ENCODE measurements at places on chromosomes 13 and 19. TPM values are rescaled to one million over a fixed set of nuclear protein-coding genes. Genes with fewer than 3 reads are reported as not detected.

GRCh38 chr13:40376296-40376849, 290.1 kb downstream of the FOXO1 start:
- no peak for DNase-seq

DNA sequence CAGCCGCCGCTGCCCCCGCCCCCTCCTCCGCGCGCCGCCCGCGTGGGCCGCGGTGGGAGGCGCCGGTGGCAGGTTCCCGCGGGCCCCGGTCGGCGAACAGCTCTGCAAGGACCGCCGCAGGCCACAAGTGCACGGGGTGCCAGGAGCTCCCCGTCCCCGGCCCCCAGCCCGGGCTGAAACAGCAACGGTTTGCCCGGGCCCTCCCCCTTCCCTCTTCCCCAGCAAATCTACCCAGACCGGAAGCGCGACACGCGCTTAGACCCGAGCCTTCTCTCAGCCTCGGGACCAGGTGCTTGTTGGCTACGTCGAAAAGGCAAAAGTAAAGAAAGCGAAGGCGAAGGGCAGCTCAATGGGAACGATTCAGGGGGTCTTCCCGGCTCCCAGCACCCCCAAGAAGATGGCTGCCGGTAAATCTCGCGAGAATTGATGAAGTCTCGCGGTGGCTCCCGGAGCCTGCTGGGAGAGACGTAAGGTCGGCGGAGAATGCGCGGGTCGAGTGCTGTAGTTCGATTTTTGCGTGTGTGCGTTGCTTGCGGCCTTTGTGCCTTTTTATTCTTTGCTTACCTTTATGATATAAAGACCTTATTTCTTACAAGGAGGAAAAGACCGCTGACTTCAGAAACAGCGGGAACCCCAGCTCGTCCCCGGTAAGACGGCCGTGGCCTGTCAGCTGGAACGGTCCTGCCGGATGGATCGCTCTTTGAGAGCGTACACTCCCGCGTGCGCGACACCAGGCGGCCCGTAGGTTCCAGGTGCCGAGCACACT, at the start of gene RBM26:
Gene RBM26, minus strand, starts transcription at position 425 of the 766 bp plus-strand sequence. CDS start 481 bp downstream, outside the sequence.
- peak; percentile 97 for DNase-seq

GRCh38 chr19:48491793-48492123, 19.9 kb downstream of the LMTK3 start:
- no peak for DNase-seq

- no peak for DNase-seq
These were observed 176.3 kb downstream of the GPC5 start for GRCh38 chr13:91574766-91575165.

GRCh38 chr13:49935171-49936074, 717 bp downstream of the SPRYD7 start:
- DNase-seq, result peak; percentile 41

- DNase-seq, result no peak
These were observed 1479.2 kb downstream of the SLITRK5 start for GRCh38 chr13:89150362-89150761.

DNA sequence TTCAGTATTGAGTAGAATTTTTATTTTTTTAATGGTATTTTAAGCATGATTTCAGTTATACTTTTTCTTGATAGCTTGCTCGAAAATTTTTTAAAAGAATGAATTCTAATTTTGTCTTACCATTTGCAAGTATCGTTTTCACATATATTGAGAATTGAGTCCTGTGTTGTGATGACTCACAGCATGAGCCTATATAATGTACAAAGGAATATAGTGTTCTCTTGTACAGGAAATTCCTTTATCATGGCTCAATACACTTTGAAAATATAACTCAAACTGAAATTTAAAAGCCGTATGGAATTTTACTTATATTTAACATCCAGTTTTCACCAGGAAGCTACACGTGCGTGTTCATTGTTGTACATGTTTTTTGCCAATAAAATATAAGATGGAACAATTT, 161.1 kb upstream of the TMTC4 start:
- DNase-seq, result no peak

IFNL1 gene
- not detected for polyA plus RNA-seq

ZNF324B gene
- polyA plus RNA-seq, result 0.90 TPM

C19orf33 gene
- not detected for polyA plus RNA-seq

SH3GL1 gene
- polyA plus RNA-seq, result 18.1 TPM

CYP2A7 gene
- polyA plus RNA-seq, result not detected
